ENCODE measurements at places on chromosomes 12 and 14. TPM values are rescaled to one million over a fixed set of nuclear protein-coding genes. Genes with fewer than 3 reads are reported as not detected.

- peak overlapping the region; percentile 36 for H3K27ac ChIP-seq
- peaks cover 1% of the 10 kb centered on the region for H3K36me3 ChIP-seq
- DNase-seq, result no peak
- no peaks in the 10 kb centered on the region for H3K27me3 ChIP-seq
Measured at GRCh38 chr12:56013482-56013881, 7.4 kb upstream of the IKZF4 start.

- H3K27me3 ChIP-seq, result no peaks in the 10 kb centered on the region
- no peak overlapping the region for H3K4me3 ChIP-seq
- no peaks in the 10 kb centered on the region for H3K36me3 ChIP-seq
- H3K27ac ChIP-seq, result peak overlapping the region; percentile 74
Measured at GRCh38 chr12:51895378-51896135, 7.7 kb downstream of the ANKRD33 start.

DNA sequence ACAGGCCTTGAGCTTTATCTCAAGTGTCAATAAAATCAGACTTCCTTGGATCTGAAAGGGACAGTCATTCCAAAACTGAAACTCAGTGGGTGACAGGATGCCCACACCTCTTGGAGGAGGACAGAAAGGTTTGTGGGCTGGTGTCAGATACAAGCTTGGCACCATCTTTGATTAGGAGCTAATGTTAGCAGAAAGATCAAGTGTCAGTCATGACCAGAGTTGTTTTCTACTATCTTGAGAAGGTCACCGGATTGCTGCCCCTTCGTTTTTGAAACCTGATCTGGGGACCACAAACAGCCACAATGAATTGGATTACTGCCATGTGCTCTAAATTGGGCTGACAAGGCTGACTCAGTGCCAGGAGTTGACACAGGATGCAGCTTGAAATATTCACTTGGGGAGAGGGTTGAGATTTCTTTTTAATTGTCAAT lies 88.3 kb downstream of the OTOGL start:
- H3K4me3 ChIP-seq, result no peak overlapping the region
- DNase-seq, result no peak
- no peak overlapping the region for H3K27ac ChIP-seq
- H3K4me1 ChIP-seq, result no peaks in the 10 kb centered on the region
- no peaks in the 10 kb centered on the region for H3K27me3 ChIP-seq

GRCh38 chr14:87698481-87698880 lies 294.5 kb downstream of the GALC start:
- no peaks in the 10 kb centered on the region for H3K4me1 ChIP-seq
- H3K36me3 ChIP-seq, result no peaks in the 10 kb centered on the region
- H3K4me3 ChIP-seq, result no peak overlapping the region
- H3K27me3 ChIP-seq, result no peaks in the 10 kb centered on the region

DNA sequence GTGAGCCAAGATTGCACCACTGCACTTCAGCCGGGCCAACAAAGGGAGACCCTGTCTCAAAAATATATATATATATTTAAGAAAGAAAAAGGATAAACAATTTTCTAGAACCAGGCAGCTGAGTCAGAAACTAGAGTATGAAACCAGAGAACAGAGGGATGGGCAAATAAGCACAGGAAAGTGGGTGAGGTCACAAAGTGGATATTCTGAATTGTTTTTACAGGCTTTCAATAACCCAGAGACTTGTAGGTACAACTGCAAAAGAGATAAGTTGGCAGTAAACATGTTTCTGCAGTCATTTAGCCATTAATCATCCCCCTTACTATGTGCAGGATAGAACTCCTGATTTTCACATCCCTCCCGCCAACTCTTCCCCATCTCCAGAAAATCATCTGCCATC lies 94.2 kb downstream of the BTG1 start:
- H3K4me1 ChIP-seq, result peaks cover 4% of the 10 kb centered on the region
- no peak for DNase-seq
- no peak overlapping the region for H3K4me3 ChIP-seq
- H3K27me3 ChIP-seq, result no peaks in the 10 kb centered on the region
- H3K36me3 ChIP-seq, result no peaks in the 10 kb centered on the region

DNA sequence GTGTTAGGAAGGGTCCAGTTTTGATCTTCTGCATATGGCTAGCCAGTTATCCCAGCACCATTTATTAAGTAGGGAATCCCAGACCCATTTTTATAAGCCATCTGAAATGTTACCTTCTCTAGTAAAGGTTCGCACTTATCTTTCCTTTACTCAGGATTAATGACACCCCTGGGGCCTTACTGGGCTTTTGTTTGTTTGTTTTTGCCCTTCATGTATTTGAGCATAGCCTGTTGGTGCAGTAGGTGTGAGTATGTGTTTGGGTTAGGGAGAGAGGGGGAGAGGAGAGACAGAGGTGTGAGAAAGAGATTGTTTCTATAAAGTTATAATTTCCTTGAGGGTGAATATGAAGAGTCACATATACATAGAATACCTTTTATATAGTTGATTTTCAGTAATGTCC lies 96.9 kb downstream of the AKAP6 start:
- no peak overlapping the region for H3K27ac ChIP-seq
- no peaks in the 10 kb centered on the region for H3K36me3 ChIP-seq
- no peaks in the 10 kb centered on the region for H3K27me3 ChIP-seq
- no peaks in the 10 kb centered on the region for H3K4me1 ChIP-seq
- DNase-seq, result no peak

DNA sequence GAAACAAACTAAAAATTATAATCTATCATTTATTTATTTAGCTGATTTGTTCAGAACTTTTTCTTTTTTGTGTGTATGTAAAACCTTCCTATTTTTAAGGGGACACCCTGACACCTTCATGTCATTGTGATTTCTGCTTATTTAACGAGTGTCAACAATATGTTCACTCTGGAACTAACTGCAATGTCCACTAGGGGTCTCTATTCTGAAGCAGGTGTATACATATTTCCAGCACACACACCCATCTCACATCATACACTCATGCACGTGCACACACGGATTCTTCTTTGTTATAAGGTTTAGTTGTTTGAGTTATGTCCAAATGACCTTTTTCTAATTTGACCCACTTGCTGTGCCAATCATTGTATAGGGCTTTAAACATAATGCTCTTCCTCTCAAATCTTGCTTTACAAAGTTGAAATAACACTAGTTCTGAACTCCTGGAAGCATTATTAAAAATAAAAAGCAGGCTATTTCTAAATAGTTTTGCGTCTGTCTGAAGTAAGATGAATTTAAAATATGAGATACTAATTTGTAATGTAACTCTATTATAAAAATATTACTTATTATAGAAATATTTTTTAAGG lies 15.5 kb downstream of the E2F7 start:
- H3K36me3 ChIP-seq, result no peaks in the 10 kb centered on the region
- no peaks in the 10 kb centered on the region for H3K27me3 ChIP-seq
- DNase-seq, result peak; percentile 61
- H3K4me1 ChIP-seq, result no peaks in the 10 kb centered on the region

DNA sequence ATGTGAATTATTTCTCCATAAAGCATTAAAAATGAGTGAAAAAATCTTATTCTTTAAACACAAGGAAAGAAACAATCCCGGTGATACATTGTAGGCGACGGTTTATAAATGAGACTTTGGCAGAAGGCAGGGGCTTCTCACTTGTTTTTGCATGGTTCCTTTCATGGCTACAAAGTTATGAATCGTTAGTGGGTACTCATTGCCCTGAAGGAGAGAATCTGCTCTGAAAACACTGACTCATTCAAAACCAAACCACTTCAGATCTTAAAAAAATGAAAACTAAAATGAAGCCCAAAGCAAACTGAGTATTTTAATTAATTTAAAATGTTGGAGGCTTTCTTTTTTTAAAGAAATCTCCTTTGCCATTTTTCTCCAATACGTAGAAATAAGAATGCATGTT lies 41.4 kb upstream of the AMIGO2 start:
- no peaks in the 10 kb centered on the region for H3K36me3 ChIP-seq
- H3K4me1 ChIP-seq, result no peaks in the 10 kb centered on the region
- DNase-seq, result no peak
- H3K27ac ChIP-seq, result no peak overlapping the region

GRCh38 chr12:55728186-55728938 lies 447 bp downstream of the CD63 start:
- peak overlapping the region; percentile 90 for H3K4me3 ChIP-seq
- peaks cover 4% of the 10 kb centered on the region for H3K36me3 ChIP-seq
- peak; percentile 65 for DNase-seq
- H3K4me1 ChIP-seq, result peaks cover 23% of the 10 kb centered on the region

GRCh38 chr12:108231109-108231905 lies 102.2 kb downstream of the WSCD2 start:
- no peak overlapping the region for H3K4me3 ChIP-seq
- H3K4me1 ChIP-seq, result no peaks in the 10 kb centered on the region
- no peaks in the 10 kb centered on the region for H3K36me3 ChIP-seq
- H3K27ac ChIP-seq, result no peak overlapping the region
- DNase-seq, result no peak
- H3K27me3 ChIP-seq, result no peaks in the 10 kb centered on the region

DNA sequence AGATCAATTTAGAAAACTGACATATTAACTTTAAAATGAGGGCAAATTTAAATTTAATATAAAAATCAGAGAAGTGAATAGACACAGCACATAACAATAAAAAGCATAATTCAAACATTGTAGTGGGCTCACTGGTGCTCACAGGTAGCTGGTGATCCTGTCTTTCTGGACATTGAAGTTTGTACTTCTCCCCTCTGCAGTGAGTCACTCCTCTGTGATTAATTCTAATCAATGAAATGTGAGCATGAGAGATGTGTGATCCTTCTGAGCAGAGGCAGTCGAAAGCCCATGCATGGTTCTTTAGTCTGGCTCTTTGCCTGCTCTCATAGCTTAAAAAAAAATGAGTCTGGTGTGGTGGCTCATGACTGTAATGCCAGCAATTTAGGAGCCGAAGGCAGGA lies 59.0 kb upstream of the RERGL start:
- no peak overlapping the region for H3K27ac ChIP-seq
- no peak for DNase-seq
- no peaks in the 10 kb centered on the region for H3K36me3 ChIP-seq
- no peak overlapping the region for H3K4me3 ChIP-seq

DNA sequence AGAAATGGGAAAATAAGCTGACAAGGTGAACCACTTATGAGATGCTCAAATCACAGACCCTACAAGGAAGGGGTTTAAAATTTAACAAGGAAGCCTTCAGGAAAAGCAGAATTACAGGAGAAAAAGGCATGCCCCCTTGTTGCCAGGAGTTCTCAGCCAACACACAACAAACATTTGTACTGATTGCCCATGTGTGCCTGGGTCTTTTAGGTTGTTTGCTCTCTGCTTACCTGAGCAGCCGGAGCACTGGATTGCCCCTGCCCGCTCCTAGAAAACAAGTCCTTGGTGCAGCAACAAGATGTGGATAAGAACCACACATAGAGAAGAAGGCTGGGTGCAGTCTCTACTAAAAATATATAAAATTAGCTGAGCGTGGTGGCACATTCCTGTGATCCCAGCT lies 3.4 kb downstream of the DRAM1 start:
- DNase-seq, result no peak
- H3K36me3 ChIP-seq, result no peaks in the 10 kb centered on the region
- H3K27ac ChIP-seq, result no peak overlapping the region
- H3K27me3 ChIP-seq, result no peaks in the 10 kb centered on the region
- no peak overlapping the region for H3K4me3 ChIP-seq

DNA sequence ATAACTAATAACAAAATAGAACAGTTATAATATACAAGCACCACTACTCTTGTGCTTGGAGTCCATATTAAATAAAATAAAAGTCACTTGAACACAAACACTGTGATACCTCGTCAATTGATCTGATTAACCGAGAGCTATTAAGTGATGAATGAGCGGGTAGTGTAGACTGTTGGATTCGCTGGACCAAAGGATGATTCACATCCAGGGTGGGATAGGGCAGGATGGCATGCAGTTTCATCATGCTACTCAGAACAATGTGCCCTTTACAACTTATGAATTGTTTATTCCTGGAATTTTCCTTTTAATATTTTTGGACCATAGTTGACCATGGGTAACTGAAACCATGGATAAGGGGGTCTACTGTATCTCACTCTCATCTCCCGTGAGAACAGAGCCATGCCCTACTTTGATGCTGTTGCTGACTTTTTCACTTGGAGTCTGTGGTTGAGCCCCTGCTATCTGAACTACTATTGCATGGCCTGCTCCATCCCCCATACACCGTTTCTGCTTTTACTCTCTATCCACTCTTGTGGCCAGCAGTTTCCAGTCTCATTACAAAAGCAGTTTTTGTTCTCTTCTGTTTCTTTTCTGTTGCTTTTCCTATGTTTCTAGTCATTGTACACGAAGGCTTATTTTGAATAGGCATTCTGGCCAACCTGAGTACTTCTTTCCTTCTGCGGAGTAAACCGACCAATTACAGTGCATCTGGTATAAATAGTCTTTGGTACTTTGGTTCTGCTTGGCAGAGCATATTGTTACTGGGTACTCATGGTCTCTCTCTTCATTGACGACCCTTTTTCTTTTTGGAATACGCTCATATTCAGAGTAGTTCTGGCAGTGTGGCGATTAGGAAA lies 12.2 kb downstream of the TMTC2 start:
- no peaks in the 10 kb centered on the region for H3K4me1 ChIP-seq
- DNase-seq, result no peak
- H3K4me3 ChIP-seq, result no peak overlapping the region
- H3K27ac ChIP-seq, result no peak overlapping the region
- no peaks in the 10 kb centered on the region for H3K27me3 ChIP-seq

- no peak overlapping the region for H3K4me3 ChIP-seq
- H3K36me3 ChIP-seq, result no peaks in the 10 kb centered on the region
- no peaks in the 10 kb centered on the region for H3K27me3 ChIP-seq
- peaks cover 11% of the 10 kb centered on the region for H3K4me1 ChIP-seq
- H3K27ac ChIP-seq, result no peak overlapping the region
Measured at GRCh38 chr12:6158749-6159148, 34.3 kb upstream of the VWF start.

CYP46A1 gene
- 0.09 TPM for total RNA-seq

GMPR2 gene
- total RNA-seq, result 76.9 TPM

KRT78 gene
- total RNA-seq, result not detected

ABCD2 gene
- total RNA-seq, result not detected

IFNG-AS1 gene
- not detected for total RNA-seq

TCHP gene
- 19.5 TPM for total RNA-seq

IL25 gene
- total RNA-seq, result not detected

RNU4-1 gene
- 3,645 TPM for total RNA-seq

ABCB9 gene
- total RNA-seq, result 8.1 TPM

CCDC184 gene
- 1.00 TPM for total RNA-seq

TRIAP1 gene
- total RNA-seq, result 36.7 TPM

Data from Caco-2 (cell line).